Non-pigmented ciliary epithelial cell (primary cell): ENCODE measurements at places on chromosomes 16 and 17.

DNA sequence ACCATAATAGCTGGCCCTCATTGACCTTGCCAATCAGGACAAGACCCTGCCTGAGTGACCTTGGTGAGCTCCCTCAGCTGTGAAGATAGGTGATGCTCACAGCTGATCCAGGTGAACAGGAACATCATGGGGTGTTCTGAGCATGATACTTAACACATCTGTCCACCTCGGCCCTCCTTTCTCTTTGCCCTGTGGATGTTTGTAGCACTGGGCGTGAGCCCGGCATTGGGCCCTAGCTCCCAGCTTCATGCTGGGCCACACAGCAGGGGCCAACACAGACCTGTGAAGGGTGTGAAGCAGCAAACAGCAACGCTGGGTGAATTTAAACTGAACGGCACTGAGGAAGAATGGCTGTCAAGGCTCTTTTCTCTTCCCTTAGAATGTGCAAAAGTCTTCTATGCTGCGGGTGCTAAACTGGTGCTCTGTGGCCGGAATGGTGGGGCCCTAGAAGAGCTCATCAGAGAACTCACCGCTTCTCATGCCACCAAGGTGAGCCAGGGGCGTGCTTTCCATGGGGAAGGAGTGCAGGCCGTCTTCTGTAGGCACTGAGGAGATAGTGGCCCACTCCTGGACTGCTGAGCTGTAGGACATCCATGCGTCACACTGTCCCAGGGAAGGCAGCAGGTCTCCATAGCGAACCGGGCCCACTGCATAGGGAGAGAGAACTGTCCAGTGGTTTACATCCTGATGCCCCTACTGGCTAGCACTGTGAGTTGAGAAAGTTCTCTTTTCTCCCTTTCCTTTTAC, 35.9 kb downstream of the TMEM11 start:
- no peak for DNase-seq

- DNase-seq = no peak
These were observed 46.9 kb upstream of the CDC42EP4 start for GRCh38 chr17:73358668-73359067.

GRCh38 chr17:67165201-67165600, 79.8 kb downstream of the HELZ start:
- no peak for DNase-seq

DNA sequence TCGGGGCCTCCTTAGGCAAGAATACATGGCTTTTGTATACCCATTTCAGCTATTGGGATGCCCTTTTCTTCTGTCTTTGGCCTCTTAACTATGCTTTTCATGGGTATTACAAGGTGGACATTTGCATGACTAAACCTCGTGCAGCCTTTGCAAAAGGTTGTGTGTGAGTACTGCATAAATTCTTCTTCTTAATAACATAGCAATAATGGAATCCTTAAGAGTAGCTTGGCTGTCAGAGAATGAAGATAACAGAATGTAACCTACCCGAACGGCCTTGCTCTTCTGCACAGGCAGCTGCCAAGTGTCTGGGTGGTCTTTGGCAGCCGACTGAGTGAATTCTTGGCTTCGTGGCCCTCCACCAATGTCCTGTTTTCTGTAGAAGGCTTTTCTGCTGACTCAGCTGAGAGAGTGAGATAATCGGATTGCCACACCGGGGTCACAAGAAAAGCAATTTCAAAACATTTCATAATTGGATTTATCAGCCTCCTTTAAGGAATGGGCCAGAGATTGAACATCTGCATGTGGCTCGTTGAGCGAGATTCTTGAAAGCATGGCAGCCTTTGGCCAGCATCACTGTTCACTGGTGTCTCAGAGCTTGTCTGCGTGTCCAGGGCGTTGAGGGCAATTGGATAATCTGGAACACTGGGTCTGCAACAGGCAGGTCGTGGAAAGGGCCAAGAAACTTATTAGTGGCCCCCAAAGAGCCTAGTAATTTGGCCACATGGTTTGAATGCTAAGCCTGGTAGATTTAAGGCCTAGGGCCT, 13.4 kb downstream of the IRF8 start:
- DNase-seq = peak; percentile 68

DNA sequence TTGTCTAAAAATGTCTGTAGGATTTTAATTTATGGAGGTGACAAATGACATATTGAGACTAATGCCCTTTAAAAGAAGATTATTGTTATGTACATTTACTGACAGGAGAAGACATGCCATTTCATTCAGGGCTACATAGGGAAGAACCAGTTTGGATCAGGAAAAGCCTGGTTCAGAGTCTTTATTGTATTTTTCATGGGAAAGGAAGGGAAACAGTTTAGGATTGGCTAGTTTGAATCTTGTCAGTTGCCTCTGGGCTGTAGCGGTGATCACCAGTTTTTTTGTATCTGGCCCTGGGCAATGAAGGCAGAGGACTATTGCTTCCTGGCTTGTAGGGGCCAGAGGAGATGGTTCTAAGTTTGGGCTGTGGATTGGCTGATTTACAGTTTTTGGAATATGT, 31.8 kb downstream of the NSRP1 start:
- no peak for DNase-seq

- no peak for DNase-seq
These were observed 268.1 kb downstream of the SOX9 start for GRCh38 chr17:72388765-72389473.

DNA sequence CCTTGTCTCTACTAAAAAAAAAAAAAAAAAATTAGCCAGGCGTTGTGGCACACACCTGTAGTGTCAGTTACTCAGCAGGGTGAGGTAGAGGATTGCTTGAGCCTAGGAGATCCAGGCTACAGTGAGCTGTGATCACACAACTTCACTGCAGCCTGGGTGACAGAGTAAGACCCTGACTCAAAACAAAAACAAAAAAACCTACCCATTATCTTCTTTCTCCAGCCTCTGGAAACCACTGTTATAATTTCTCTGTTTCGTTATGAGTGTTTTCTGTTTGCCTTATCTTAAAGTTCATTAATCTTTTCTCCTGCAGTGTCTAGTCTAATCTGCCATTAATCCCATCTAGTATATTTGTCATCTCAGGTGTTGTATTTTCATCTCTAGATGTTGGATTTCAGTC, 18.6 kb upstream of the CLTC start:
- no peak for DNase-seq

- no peak for DNase-seq
These were observed 1.4 kb upstream of the ALDOA start for GRCh38 chr16:30063893-30064728.

GRCh38 chr17:73230088-73230487, 31.6 kb downstream of the CPSF4L start:
- no peak for DNase-seq

DNA sequence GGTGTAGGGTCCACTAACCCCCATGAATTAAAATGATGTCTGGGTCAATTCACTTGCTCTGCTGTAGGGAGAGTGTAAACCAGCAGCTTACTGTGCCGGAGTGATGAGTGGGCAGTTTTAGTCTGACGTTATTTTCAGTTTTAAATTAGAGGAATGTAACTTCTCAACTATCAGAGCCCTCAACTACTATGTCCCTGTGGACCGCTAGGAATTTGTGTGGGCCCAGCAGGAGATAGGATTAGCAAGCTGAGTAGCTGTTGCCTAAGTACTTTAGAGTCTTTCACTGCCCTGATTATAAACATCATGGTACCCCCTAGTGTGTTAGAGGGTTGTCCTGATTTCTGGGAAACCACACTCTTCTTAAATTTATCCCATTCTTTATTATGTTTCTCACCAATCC, 11.4 kb downstream of the MARVELD3 start:
- peak; percentile 88 for DNase-seq

DNA sequence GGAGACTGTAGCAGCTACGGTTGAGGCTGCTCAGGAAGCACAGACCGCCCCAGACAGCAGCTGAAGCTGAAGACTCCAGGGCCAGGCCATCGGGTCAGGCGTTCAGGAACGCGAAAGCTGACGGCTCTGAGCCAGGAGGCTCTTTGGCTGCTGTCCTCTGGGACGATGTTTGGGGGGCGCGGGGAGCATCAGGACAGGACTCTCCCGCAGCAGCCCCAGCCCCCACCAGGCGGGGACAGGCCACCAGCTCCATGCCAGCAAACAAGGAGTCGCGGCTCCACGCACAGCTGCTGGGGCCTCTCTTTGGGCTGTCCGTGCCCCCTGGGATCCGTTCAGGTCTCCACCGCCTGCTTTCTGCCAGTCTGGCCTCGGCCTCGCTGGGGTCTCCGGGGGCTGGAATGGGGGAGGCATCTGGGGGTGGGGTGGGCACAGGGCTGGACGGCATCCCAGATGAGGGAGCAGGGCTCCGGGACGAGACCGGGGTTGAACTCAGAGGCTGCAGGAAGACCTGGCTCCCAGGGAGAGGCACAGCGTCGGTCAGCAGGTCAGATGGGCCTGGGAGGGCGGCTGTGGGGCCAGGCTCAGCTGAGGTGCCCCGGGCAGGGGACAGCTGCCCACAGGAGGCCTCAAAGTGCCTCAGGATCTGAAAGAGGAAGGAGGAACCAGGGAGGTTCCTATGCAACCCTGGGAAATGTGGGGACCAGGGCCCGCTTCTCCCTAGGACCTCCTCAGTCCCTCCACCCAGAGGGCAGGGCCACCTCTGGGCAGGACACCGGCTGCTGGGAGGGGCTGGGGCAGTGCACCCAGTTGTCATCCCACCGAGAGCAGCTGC, 6.3 kb upstream of the CEP131 start:
- no peak for DNase-seq

GRCh38 chr17:56918916-56919315, 5.1 kb upstream of the TRIM25 start:
- DNase-seq = no peak

GRCh38 chr16:73056448-73056847, 8.5 kb upstream of the ZFHX3 start:
- no peak for DNase-seq

DNA sequence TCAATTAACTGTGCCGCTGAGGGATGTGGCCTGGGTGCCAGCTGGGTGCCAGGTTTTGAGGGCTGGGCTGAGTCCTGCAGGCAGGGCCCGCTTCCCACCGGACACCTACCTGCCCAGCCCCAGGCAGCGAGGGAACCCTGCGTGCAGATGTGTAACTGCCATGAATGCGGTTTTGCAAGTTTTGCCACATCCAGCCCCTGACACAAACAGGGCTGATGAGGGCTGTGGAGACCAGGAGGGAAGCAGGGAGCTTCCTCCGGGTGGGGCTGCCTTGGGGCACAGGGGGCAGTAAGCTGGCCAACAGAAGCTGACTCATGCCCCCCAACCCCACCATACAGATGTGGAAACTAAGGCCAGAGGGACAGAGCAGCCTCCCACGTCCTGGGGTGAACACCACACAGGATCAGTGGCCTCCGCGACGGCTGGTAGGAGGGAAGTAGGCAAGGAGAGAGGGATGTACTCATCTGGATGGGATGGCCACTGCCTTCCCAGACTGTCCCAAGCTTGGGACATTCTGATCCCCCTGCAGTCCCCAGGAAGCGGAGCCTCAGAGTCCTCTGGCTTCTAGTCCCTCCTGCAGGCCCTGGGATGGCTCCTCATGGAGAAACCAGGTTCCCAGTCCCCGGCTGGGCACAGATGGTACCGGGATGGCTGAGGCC, 1.6 kb downstream of the UBALD1 start:
- no peak for DNase-seq

- DNase-seq = no peak
These were observed 238.9 kb upstream of the NLRP1 start for GRCh38 chr17:5823219-5823618.

GRCh38 chr16:65196420-65197075, 74.7 kb upstream of the CDH11 start:
- DNase-seq = no peak

DNA sequence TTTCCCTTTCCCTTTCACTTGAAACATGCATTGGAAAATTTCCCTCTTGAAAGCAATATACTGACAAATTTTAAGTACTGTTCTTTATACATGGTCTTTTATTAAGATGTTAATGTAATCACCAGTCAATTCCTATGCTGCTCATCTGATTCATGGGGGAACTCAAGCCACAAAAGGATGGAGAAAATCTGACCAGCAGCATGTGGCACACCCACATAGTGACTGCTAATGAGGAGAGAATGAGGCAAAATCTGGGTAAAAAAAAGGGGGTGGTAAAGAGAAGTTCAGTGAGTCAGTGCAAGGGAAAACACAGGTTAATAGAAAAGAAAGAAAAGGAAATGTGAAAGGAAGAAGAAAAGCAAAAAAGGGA, 11.3 kb downstream of the RFFL start:
- DNase-seq = peak; percentile 63

GRCh38 chr16:27722892-27723450, 173.0 kb downstream of the KATNIP start:
- DNase-seq = no peak

DNA sequence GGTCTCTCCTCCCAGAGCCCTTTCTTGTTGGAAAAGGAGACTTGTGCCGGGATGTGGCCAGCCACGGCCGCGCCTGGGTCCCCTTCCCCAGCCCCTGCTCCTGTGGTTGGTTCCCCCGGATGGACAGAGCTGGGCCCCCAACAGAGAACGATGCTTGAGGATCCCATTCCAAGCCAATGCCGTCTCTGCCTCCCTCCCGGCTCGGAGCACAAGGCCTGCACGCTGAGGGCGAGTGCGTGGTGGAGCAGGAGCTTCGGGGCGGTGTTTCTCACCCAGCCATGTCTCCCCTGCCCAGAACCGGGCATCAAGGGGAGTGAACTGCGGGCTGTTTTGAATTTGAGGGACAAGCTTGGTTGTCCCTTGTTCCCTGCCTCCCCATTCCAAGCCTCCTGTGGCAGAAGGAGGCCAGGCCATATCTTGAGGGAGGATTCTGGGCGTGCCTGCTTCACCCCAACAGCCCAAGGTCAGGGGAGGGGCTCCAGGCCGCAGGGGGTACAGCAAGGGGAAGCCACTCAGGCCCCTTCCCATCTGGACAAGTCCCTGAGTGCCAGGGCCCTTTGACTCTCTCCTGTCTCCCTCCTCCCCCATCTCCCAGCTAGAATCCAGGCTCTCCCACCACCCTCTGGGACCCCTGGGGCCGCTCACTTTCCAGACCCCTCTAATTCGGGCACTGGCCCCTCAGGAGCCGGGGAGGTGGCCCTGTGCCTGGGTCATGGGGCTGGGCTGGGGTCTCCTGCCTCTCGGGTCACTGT, 43.6 kb downstream of the SOCS3 start:
- DNase-seq = no peak

DNA sequence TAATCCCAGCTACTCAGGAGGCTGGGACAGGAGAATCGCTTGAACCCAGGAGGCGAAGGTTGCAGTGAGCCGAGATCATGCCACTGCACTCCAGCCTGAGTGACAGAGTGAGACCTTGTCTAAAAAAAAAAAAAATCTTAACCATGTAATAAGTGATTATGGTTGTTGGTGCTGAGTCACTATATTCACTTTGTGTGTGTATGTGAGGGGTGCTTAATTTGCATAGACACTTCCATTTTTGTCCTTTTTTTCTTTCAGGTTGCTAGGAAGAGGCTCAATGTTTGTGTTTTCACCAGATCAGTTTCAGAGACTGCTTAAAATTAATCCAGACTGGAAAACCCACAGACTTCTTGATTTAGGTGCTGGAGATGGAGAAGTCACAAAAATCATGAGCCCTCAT, 18.2 kb downstream of the METTL9 start:
- no peak for DNase-seq

DNA sequence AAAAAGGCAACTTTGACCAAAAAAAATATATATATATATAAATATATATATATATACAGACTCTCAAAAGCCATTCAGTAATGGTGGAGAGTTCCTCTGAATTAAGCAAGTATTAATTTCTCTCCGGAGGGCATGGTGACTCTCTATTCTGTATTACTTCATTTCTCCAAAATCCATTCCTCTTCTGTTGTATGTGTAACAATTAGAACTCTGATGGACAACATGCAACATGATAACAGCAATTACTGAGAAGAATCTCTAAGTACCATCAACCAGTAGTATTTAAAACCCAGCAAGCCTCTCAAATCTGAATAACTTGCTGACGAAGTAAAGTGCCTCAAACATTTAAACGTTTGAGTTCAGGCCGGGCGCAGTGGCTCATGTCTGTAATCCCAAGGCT, 2.3 kb downstream of the GRB2 start:
- DNase-seq = no peak

GRCh38 chr16:22369221-22369811, 5.1 kb downstream of the CDR2 start:
- no peak for DNase-seq
